Inflammatory macrophage treated with lipopolysaccharide for 4 hours (primary cell): ENCODE measurements at places on chromosomes 12 and 14.
A peak's percentile ranks its signal among the peaks of the same experiment; 100 is the strongest.

DNA sequence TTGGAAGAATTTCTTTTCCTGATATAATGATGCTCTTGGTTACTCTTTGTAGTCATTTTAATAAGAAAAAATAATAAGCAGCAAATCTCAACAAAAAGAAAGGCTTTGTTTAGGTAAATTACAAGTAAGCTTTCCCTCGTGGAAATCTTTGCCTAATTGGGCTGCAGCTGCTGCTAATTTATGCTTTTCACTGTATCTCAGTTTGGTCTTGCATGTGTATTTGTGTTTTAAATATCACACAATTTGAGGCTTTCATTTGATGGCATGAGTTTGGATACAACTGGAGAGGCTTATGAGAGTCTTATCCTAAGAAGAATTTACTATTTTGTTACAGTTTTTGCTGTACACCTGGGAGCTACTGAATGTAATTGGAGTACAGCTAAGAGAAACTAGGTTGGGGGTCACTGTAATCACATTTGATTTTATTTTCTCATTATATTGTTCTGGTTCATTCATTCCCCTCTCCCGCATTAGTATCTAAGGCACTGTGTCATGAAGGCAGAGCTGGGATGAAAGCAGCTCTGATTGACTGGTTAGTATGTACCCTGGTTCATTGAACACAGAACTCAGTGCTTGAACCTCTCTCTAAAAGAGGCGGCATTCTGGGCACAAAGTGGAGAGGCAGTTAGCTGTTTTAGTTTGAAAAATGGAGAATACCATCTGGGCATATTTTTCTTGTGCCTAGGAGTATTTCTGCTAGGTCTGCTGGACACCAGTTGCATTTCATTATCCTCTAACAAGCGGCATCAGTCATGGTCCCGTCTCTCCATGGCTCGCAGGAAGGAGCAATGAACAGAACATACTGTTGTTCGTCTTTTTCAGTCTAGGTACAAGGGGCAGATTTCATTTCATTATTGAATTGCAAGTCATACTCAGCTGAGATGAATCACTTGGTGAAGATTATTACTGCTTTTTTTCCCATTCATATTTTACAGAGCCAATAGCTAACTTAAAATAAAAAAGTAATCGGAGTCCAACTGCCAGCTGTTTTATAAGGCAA, 118.0 kb upstream of the TMEM260 start:
- no peak for DNase-seq

DNA sequence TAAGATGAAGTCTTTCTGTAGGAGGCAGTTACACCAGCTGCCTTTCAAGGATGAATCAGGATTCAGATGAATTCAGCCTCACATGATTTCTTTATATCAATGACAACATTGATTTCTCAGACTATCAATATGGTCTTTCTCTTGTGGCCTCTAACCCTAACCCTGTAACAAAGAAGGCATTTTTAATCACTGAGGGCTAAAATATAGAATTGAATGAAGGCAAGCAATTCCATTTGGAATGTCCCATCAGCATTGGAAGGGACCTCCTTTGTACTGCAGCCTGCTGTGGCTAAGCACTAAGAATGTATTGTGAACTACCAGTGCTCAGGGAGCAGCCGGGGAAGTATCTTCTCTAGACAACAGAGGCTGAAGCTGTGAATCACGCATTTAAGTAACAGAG, 90.6 kb upstream of the FRMD6 start:
- DNase-seq: no peak

- peak; percentile 60 for DNase-seq
These were observed 56.2 kb upstream of the DDHD1 start for GRCh38 chr14:53209370-53209769.

GRCh38 chr12:5965950-5966383, 20.9 kb upstream of the ANO2 start:
- DNase-seq: peak; percentile 55

DNA sequence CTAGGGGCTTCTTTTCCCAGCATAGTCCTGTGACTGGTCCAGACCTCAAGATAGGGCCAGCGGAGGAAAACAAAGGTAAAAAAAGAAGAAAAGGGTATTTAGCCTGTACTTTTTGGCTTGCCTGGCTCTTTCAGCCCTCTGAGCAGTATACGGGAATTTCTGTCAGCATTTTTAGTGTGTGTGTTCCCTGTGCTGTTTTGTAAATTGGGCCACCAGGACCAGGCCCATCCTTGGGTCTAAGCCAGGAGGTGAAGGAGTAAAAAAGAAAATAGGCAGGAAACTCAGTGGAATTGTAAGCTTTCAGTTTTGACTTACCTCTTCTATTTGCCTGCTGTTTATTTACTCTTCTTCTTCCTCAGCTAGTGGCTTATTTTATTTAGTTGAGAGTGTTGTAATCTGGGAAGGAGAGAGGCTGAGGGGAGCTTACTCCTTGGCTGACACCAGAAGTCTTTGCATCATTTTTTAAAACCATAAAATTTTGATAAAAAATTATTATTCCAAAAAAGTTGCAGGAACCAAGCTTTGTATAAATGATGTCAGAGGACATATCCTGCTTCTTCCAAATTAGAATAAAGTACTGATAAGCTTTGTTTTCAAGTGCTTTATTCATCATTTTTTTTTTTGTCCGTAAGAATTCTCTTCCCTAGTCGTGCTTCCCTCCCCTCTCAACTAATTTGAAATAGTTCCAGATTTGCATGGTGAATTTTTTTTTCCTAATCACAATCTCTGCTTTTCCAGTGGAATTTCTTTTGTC, 63.7 kb downstream of the DIP2B start:
- no peak for DNase-seq

GRCh38 chr12:111227476-111228420, 141.1 kb downstream of the PHETA1 start:
- DNase-seq: no peak

GRCh38 chr12:109521831-109522230, 44.4 kb downstream of the UBE3B start:
- DNase-seq: no peak
